ENCODE measurements at places on chromosomes 16 and 17.
A peak's percentile ranks its signal among the peaks of the same experiment; 100 is the strongest.

DNA sequence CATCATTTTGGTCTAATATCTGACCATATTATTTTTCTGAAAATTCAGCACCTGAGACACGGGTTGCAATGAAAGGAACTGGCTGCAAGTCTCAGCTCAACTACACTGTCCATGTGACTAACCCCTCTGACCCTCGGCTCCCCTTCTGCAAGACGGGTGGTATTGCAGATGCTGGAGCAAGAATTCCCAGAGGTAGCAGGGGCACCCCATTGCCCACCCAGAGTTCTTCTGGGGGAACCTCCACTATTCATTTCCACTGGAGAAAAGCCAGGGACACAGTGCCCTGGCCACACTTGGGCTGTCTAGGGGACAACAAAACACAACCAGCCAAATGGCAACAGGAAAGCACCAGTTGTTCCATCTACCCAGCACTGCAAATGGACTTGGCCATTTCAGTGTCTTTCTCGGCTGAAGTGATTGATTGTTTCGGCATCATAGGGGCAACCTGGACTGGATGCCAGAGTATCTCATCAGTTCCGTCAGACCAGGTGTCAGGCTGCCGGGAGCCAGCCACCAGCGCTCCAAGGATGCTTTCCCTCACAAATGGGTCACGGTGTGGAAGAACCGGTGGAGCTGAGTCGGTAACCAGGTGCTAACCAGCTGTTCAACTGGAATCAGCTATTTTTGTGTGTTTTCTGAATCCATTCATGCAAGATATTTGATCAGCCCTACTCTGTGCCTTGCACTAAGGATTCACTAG is 58.1 kb downstream of the C16orf78 start:
- no peak for DNase-seq

DNA sequence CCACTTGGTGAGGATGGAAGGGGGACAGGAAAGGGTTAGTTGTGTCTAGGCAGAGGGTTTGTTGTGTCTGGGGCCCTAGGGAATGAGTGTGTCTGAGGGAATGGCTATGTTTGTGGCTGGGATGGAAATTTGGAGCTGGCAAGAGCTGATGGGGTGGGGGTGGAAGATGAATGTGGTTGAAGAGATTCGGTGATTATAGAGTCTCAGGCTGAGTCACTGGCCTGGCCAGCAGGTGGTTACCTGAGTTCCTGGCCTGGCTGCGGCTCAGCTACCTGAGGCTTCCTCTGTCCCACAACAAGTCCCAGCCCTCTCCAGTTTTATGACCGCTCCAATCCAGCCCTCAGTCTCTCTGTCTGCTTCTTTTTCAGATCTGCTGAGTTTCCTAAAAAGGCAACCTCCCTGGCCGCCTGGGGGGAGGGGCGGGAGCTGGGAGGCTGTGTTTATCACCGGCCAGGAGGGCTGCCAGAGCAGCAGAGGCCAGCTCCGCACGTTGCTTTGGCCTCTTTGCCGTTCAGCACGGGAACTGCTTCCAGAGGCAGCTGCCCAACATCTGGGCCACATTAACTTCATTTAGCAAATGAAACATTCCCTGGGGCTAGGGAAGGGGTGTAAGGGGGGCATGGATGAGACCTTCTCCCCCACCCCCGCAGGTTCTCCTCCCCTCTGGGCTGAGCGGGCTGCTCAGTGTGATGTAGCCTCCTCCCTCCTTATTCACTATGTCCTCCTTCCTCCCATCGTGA is 21.8 kb downstream of the ITGB3 start:
- DNase-seq = peak; percentile 96

GRCh38 chr17:75439287-75439686 is 17.1 kb upstream of the TMEM94 start:
- DNase-seq = no peak

GRCh38 chr17:65668211-65668610 is 106.8 kb upstream of the AXIN2 start:
- no peak for DNase-seq

GRCh38 chr16:1911467-1912214 is 6.6 kb downstream of the HS3ST6 start:
- DNase-seq = no peak

DNA sequence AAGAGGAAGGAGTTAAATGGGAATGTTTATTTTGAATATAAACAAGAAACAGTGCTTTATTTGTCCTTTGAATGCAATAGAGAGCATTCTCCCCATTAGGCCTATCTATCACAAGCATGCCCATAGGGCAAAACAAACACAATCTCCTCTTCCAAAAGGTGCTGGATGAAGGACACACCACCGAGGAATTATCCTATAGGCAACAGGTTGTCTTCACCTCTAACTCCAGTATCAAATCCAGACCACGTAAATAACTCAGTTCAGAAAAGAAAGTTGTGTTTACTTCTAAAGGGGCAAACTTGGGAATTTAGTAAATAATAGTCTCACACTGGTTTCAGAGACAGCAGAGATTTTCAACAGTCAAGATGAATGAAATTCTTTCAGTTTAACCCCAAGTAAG is 83.7 kb upstream of the CLEC18B start:
- no peak for DNase-seq

DNA sequence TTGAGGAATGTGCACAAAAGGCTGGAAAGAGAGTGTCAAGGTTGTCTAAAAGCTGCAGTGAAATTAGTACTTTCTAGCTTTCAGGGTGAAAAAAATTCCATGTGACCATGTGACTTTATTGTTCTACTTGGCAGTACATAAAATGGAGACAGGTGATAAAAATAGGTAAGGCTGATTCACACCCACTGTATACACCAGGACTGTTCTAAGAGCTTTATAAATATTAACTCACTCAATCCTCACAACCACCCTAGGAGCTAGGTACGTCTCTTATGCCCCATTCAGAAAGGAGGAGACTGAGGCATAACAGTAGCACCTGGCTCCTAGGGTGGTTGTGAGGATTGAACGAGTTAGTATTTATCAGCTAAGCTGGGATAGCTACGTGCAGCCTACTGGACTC is 28.2 kb upstream of the DNAH17 start:
- DNase-seq = no peak
